ENCODE measurements at places on chromosomes 6 and 20. TPM values are rescaled to one million over a fixed set of nuclear protein-coding genes. Genes with fewer than 3 reads are reported as not detected.

The SLC17A4 gene
- not detected for total RNA-seq

DNA sequence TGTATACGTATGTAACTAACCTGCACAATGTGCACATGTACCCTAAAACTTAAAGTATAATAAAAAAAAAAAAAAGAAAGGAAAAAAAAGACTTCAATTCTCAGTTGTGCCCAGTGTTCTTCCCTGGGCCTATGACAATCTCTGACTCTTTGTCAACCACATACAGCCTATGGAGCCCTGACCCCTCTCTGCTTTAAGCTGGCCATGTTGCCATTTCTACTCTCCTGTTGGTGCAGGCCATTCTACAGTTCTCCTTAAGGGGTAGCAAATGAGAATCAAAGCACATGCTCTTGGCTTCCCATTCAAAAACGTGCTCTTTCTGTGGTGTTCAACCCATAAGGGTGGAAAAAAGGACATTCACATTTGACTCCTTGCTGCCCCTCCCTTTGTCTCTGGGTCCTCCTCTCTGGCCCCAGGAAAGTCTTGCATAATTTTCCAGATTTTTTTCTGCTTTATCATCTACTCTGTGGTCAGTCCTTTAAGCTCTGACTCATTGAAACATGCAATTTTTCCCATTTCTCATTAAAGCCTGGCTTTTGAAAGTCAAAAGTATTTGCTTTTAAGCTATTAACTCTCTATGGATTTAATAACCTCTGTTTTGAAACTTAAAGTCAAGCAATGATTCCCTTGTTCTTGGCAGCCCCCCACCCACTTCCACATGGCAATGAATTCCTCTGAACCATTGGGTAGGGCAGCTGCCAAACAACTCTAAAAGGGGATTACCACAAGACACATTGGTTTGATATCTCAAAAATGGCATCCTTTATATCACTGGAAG is 208.6 kb upstream of the MCHR2 start:
- no peak overlapping the region for H3K4me3 ChIP-seq
- no peaks in the 10 kb centered on the region for H3K4me1 ChIP-seq
- H3K36me3 ChIP-seq = no peaks in the 10 kb centered on the region
- no peak overlapping the region for H3K27ac ChIP-seq
- no peaks in the 10 kb centered on the region for H3K27me3 ChIP-seq
- DNase-seq = no peak

DNA sequence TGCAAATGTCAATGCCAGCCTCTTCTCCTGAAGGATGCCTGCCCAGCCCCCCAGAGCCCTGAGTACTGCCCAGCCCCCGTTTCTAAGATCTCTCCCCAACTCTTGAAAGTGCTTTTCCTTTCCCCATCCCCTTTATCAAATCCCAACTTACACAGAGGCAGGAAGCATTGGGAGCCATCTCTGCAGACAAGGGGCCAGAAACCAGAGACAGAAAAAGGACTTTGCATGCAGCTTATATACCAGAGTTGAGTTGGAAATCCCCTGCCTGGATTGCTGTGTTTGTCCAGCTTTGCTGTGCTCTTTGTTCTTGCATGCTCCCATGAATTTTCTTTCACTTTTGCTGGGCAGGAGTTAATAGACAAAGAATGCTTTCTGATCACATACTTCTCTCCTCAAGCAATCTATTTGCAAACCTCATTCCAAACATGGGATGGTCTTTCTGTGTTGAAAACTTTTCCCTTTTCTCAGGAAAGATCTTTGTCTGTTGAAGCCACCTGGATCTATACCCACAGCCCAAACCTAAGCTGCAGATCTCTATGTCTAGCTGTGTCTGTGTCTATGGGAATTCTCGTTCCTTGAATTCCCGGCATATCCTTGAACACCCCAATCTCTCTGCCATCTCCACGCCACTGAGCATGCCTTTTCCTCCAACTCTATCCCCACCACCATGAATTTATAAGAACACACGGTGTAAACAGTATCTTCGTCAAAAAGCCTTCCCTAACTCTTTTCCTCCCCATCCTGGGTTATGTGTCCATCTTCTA is at the start of gene UBD:
UBD (minus strand) TSS at position 209 of the 764 bp plus-strand sequence; CDS start at position 178, 31 bp downstream.
- H3K4me1 ChIP-seq = peaks cover 4% of the 10 kb centered on the region
- no peak within 1 kb of the TSS for H3K27ac ChIP-seq
- DNase-seq = no peak
- no peak within 1 kb of the TSS for H3K4me3 ChIP-seq

GRCh38 chr20:24665741-24666191 is 196.3 kb downstream of the SYNDIG1 start:
- no peaks in the 10 kb centered on the region for H3K27me3 ChIP-seq
- no peaks in the 10 kb centered on the region for H3K36me3 ChIP-seq
- H3K4me1 ChIP-seq = no peaks in the 10 kb centered on the region
- DNase-seq = no peak

The MYCT1 gene
- not detected for total RNA-seq
